Stimulated activated CD8-positive, alpha-beta memory T cell treated with anti-CD3 and anti-CD28 coated beads, Interleukin-12 subunit alpha, Interleukin-12 subunit beta, amount 100 ng/mL, for 1 hour (primary cell): ENCODE measurements at places on chromosomes 5 and 9.

DNA sequence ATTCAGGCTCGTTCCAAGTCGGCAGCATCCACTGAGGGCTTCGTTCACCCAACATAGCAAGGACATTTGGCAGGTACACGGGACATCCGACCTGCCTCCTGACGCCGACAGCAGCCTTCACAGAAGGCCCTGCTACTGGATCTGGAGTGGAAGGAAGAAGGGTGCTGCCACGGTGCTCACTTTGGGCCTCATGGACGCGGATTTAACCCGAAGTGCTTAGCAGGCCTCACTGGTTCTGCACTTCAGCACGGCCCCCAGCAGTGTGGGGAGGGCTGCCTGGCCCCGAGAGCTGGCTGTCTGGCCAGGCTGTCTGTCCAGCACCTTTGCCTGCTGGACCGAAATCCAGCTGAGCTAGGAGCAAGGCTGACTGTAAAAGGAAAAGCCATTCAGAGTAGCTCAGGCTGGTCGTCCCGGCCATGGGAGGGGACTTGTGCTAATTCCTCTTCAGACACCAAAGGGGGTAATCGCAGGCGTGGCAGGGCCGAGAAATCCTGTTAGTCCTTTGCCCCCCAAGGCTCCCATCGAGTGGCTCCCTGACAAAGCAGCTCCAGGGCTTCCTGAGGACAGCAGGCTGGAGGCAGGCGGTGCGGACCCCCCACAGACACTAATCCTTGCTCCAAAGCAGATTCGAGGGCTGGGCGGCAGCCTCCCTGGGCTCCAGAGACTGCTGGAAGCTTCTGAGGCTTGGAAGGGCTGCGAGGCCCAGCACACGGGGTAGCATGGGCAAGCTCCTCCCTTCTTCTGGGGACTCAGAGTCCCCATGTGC lies 11.1 kb upstream of the RXRA start:
- DNase-seq = no peak

DNA sequence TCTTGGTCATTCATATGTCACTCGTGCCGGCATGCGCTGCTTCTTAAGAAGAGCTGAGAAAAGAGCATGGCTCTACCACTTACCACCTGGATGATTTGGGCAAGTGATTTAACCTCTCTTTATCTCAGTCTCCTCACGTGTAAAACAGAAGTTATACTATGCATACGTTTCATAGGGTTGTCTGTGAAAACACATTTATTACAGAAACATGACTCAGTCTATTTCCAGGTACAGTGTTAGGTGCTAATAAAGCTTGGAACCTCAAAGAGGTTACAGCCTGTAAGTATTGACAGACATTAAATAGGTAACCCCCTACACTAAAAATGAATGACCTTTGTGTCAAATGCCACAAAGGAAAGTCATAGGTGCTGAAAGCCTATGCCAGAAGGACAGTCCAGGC lies 43.1 kb downstream of the MED27 start:
- DNase-seq = no peak

DNA sequence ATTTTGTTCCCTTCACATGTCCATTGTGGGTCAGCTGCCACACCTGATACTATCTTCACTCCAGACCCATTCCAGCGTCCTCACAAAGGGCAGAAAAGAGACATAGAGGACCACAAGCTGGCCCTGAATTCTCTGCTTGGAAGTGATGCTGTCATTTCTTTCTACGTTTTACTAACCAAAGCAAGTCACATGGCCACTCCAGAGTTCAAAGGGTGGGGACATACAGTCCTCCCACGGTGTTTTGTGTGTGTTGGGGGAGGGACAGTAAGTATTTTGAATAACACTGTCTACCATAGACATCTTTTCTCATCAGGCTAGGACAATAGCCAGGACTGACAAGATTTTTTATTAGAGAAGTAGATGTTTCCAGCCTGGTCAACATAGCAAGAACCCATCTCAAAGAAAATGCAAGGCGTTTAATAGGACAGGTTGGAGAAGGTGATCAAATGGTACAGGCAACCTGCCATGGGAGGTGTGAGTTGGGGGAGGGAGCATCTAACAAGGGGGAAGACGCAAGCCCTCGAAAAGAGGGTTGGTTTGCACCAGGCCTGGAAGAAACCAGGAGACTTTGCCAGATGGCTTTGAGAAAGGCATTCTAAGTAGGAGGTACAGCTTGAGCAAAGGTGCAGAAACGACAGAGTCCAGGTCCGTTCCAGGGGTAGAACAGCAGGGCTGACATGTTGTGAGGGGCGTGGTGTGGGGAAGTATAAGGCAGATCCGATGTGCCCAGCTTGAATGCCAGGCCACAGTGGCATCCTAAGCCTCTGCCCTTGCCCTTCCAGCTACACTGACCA lies 11.3 kb upstream of the GLIPR2 start:
- no peak for DNase-seq

DNA sequence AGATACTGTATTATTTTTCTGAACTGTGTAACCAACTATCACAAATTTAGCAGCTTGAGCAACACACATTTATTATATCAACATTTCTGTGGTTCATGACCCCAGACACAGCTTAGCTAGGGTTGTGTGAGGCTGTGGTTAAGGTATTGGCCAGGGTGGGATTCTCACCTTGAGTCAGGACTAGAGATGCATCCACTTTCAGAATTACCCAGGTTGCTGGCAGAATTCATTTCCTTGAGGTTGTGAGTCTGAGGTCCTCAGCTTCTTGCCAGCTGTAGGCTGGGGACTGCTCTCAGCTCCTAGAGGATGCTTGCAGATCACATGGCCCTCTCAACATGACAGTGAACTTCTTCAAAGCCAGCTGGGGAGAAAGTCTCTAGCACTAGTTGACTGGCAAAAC lies 122.5 kb upstream of the RASGRF2 start:
- DNase-seq = no peak
